ENCODE measurements at places on chromosomes 5 and 9.

GRCh38 chr5:80761176-80761575, 106.4 kb upstream of the DHFR start:
- DNase-seq, result no peak

DNA sequence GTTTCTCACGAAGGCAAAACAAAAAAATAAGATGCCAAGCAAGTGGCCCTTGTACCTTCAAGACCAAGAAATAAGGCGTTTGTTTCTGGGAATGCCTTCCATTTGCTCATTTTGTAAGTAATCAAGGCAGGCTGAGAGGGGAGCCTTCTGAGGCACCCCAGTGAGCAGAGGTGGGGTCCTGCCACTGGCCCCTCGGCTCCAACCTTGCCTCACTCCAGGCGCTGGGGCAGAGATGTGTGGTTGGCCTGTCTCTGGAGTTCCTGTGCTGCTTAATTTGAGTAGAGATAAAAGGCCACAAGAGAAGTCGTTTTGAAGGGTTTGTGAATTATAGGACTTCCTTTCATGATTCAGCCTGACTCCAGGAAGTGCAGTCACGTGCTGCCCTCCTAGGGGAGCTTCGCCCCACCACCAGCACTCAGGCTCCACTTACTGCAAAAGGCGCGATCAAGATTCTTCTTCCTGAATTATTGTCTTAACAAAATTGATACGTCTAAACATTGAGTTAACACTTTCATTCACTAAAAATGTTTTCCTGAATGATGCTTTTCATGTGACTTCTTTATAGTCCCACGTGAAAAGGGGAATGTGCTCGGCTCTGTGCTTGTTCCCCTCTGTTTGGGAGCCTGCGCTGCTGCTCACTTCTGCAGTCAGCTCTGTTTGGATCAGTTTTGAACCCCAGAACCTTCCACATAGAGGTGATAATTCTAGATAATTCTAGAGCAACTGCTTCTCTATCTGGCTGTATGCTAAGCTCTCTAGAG, 13.7 kb downstream of the SYK start:
- DNase-seq, result no peak

GRCh38 chr9:112771359-112772214, 21.0 kb downstream of the SNX30 start:
- no peak for DNase-seq

GRCh38 chr5:151632524-151632923, 41.4 kb upstream of the FAT2 start:
- no peak for DNase-seq

DNA sequence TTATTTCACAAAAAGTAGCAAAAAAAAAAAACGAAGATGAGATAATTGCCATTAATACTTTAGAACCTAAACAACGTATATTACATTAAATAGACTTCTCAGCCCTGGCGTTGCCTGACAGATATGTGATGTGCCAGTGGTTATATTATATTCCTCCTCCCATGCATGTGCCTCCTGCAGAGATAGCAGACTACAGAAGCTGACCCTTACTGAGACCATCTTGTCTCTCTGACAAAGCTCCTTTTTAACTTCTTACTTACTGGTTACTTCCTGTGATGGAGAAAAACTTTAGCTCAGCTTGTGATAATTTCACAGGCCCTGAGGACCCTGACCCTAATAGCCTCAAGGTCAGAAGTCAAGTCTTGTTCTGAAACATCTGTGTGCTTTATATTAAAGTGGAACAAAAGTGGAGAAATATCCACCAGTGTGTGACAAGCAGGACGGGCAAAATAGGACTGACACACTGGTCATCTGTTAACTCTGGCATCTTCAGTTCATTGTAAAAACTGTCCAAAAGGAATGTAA, 80.6 kb upstream of the POU5F2 start:
- DNase-seq, result no peak

GRCh38 chr5:160451281-160451680, 29.6 kb downstream of the PTTG1 start:
- no peak for DNase-seq

DNA sequence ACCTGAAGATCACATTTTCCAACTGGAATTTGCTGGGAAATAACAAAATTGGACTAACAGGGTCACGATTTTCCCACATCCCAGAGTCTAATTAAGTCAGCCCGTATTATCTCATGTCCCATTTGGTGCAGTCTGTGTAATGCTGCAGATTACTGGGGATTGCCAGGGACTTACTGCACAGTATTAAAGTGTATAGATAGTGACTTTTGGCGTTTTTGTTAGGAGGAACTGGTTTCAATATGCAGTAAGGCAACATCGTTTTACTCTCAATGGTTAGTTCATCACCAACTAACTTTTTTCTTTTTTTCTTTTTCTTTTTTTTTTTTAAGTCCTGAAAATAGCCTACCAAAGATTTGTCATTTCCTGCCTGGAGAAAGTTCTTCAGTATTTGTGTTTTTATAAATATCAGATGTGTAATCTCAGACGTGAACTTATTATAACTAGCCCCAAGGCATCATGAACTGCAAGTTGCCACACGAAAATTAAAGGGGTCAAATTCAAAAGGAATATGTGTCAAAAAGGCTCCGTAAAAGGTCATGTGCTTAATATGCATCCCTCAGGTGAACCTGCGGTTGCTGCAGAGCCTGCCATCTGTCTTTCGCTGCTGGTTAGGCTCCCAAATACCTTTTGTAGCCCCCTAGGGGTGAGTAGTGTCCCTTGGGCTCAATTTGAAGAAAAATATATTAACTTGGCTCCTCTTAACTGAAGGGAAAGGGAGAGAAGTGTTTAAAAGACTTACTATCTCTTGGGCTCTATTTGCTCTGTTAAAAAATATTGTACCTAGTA, 176.7 kb upstream of the ADAMTSL1 start:
- no peak for DNase-seq

GRCh38 chr5:96083361-96083881, 121.8 kb upstream of the ELL2 start:
- no peak for DNase-seq

- no peak for DNase-seq
These were observed 28.3 kb upstream of the GOLPH3 start for GRCh38 chr5:32202394-32202793.

DNA sequence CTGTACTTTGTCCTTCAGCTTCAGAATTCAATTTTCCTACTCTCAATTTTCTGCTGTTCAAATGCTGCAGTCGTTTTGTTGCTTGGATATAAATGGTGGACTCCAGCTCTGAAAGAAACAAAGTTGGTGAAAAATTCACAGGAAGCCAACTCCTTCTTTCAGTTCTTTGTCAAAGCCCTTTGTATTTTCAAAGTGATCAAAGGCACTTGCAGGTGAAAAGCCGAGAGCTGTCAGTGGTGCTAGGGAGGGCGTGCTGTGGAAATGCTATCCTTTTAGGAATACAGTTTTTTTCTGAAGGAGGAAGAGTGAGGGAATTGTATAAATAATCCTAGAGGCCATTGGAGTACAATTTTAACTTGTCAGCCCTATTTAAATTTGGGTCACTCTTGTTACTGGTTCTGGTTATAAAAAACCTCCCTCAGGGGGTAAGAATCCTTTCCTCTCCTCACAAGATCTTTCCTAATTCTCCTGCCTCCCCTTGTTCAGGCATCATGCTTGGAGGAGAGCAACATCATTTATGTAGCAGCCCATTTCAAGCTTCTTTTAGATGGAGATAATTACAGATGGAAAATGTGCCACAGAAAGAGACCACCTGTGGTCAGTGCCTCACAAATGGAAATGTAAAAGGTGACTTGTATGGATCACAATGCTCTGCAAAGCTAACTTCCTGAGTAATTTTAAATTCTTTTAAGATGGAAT, 62.5 kb upstream of the GHR start:
- no peak for DNase-seq

- no peak for DNase-seq
These were observed 83.9 kb downstream of the SPOCK1 start for GRCh38 chr5:137415231-137415681.

GRCh38 chr9:81182431-81182830, 506.9 kb downstream of the TLE1 start:
- no peak for DNase-seq

DNA sequence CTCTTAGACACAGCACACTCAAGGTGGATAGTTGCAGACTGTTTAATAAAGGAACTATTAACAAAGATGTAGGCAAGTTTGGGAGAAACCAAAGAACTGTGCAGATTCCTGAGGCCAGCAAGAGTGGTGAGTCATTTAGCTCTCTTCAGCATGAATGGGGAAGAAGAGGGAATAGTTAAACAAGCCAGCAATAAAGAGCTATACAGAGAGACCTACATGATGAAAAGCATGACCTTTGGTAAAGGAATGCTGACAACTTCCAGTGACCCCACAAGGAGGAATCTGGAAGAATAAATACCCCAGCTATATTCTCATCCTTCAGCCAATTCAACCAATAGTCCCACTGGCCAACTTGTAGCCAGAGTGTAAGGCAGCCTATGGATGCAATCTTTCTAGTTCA, 706.0 kb upstream of the GRAMD2B start:
- DNase-seq, result no peak

- DNase-seq, result no peak
These were observed 5.2 kb downstream of the KIF12 start for GRCh38 chr9:114093761-114094505.

DNA sequence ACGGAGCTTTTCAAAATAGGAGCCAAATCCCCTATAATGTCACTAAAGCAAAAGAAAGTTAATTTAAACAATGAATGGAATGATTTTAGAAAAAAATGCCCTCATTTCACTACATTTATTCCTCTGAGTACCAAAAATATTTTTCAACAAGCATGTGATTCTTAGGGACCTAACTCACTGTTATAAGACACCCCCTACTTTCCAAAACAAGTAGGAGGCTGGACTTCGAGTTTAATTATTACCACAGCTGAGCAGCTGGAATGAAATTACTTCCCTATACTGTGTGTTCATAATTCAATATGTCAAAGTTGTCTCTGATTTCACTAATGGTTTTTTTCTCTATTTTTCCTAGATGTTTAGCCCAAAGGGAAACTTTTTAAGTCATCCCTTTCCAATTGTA, 61.6 kb downstream of the SAXO1 start:
- no peak for DNase-seq

GRCh38 chr9:98615633-98616032, 93.1 kb downstream of the GABBR2 start:
- DNase-seq, result no peak

DNA sequence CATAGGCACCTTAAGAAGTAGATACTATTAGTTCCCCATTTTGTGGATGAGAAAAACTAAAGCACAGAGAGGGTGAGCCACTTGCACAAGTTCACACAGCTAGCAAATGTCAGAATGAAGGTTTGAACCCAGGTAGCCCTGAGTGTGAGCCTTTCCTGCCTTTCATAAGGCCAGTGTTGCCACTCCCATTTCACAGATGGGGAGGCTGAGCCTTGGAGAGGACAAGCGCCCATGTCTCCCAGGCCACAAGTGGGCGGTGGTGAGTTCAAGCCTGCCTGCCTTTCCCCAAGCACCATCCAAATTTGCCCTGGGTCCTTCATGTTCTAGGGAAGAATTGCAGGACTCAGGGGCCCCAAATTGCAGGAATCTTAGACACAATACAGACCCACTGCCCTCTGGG, 50.6 kb downstream of the LHX2 start:
- DNase-seq, result no peak

DNA sequence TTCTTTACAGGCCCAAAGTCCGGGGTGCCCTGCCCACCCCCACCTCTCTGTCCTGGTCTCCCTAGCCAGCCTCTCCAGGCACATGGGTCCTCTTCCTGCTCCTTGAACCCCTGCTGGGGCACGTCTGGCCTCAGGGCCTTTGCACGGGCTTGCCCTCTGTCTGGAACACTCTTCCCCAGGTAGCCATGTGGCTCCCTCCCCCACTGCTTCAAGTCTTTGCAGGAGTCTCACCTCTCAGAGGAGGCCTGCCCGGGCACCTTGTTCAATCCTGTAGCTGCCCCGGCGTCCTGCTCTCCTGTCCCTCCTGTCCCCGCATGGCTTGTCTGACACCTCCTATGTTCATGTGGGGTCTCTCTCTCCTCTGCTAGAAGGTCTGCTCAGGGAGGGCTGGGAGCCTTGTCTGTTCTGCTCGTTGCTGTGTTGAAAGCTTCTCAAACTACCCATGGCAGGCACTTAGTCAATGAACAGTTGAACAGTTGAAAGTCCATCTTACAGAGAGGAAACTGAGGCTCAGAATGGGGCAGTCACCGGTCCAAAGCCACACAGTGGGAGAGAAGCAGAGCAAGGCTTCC, 241.4 kb downstream of the PBX3 start:
- no peak for DNase-seq

DNA sequence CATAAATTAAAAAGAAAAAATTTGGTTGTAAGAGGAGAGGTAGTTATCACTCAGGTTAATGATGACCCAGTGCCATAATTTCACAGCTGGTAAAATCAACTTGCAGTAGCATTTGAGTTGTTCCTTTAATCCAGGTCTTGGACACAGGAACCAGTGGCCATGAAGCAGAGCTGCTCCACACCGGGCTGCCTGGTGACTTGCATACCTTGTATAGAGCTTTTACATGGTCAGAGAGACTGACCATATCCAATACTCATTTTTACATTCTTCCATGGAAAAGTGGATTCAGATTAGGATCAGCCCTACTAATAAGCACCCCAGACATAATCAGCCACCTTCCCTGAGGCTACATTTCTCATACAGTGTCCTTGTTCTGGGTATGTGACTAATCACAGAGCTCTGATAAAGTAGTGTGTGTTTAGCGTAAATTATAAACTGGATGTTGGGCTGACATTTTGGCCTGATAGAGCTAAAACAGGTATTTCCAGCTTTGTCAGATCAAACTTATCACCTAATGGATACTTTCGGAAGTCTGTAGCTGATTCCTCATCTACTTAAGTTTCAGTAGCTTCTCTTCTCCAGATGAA, 77.0 kb upstream of the ZSWIM6 start:
- no peak for DNase-seq

DNA sequence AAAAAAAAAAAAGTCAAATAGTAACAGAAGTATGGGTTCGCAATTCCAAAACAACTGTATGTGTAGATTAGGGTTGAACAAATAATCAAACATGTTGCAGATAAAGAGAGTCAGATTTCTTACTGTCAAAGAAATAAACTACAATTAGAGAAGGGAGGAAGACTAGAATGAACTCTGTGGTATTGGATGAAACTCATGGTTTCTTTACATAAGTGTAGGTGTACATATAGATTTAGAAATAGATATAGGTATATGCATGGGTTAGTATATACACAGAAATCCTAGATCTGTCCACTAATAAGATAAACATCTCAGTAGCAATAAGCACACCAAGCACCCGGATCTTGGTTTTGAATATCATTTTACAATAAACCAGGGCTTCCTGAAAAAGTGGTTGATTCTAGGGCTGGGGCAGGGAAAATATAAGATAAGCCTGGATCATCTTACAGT, 21.3 kb downstream of the DTWD2 start:
- DNase-seq, result no peak

DNA sequence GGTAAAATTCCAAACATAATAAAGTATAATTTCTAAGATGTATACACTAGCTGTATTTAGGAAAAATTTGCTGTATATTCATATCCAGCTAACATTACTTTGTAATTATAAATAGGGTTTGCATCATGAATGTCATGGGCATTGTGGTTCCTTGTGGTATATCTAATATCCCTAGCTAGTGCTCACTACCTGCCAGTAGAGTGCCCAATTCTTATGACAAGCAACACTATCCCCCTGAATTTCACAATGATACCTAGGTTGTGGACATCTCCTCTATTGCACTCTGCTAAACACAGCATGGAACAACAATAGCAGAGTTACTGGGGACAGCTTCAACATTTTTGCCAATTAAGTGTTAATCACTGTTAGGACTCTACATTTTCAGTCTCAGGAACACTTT, 1656.5 kb downstream of the EFNA5 start:
- DNase-seq, result no peak

All from activated effector memory CD4-positive, alpha-beta T cell treated with Interleukin-2 at 50 U/mL for 16 hours (primary cell).